ENCODE measurements at places on chromosomes 5 and 9. TPM values are rescaled to one million over a fixed set of nuclear protein-coding genes. Genes with fewer than 3 reads are reported as not detected.

GFI1B gene
- not detected for total RNA-seq

HRCT1 gene
- 17.5 TPM for total RNA-seq

DCTN3 gene
- 46.5 TPM for total RNA-seq

COL15A1 gene
- 20.7 TPM for total RNA-seq

TAF11L5 gene
- total RNA-seq: not detected

Measured in omental fat pad (tissue), 4 donors.